ENCODE measurements at places on chromosomes 16 and 17.

GRCh38 chr17:71157297-71157696, 963.5 kb upstream of the SOX9 start:
- DNase-seq, result no peak

GRCh38 chr17:69448431-69449102, 34.1 kb downstream of the MAP2K6 start:
- no peak for DNase-seq

- no peak for DNase-seq
Observed at GRCh38 chr16:50924759-50925545, 183.1 kb downstream of the CYLD start.

DNA sequence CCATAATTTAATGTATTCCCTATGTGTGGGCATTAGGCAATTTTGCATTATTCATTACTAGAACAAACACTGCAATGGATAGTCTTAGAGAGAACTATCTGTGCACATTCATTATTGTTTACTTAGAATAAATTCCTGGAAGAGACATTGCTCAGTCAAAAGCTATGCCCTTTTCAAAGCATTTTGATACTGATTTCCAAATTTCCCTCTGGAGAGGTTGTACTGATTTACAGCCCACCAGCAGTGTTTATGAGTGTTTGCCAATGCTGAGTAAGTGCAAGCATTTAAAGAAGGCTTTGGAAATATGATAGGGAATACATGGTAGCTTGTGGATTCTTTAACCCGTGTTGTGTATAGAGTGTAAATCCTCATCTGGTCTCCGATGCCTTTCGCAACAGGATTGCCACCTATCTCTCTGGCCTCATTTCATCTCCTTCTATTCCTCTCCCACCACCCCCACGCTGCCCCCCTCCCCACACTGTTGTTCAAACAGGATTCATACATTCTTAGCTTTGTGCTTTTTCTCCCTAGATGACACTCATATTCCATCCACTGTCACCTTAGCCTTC, 33.4 kb upstream of the MMD start:
- DNase-seq, result peak; percentile 98

GRCh38 chr16:15834502-15834901, 22.3 kb downstream of the MYH11 start:
- DNase-seq, result no peak

DNA sequence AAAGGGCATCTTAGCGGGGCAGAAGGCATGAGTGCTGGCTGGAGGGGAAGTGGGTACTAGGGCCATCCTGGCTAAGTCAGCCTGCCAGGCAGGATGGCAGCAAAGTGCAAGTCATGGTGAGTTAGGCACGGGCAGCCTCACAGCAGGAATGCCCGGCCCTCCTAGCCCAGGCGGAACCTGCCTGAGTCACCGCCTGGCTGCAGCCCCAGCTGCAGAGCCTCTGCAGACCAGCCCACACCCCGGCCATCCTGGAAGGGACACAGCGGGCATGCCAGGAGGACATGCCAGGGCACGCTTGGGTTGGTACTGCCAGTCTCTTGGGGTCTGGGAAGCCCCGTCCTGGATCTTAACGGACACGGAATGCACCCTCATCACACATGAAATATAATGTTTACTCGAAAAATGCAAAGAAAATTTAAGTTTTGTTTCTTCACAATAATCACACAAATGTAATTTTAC, 5.0 kb upstream of the ALDH3A1 start:
- DNase-seq, result no peak

DNA sequence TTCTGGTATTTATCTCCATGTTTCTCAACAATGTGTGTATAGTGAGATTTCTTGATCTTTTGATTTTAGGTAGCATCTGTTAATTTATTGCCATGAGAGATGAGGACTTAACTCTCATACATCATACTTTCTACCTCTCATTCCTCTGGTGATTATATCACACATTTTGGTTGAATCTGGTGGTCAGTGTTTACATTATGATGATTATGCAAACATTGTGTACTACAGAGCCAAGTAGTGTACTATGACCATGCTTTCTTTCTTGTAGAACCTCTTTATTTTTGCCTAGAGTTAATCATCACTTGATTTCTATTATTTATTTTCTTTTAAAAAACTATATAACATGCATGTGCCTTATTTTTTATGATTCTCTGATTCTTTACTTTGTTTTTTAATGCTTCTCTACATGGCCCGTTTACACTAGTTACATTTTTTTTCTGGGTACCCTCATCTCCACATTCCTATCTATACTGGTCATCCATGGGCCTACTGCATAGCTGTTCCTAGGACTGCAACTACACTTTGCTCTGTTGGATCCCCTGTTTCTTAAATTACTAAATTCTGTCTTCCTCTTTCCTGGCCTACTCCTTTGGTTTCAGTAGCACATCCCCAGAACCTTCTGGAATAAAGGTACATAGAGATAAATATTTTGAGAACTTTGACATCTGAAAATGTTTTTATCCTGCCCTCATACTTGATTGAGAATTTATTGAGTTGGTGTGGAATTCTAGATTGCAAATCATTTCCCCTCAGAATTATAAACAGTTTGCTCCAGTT, 63.0 kb upstream of the LRRC37A3 start:
- no peak for DNase-seq

GRCh38 chr17:21004016-21004930, 38.5 kb downstream of the USP22 start:
- DNase-seq, result no peak

DNA sequence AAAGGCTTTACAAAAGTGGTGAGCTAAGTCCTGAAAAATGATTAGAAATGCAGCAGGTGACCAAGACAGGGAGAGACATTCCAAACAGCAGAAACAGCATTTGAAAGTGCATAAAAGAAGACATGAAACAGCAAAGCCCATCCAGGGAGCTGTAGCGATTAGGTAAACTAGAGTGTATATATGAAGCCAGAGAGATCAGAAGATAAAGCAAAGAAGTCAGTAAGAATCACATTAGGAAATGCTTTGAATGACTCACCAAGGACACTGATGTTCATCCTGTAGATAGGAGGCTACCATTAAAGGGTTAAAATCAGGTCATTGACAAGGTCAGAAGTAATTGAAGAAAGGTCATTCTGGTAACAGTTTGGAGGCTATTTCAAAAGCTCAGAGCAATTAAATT, 27.6 kb upstream of the VAT1L start:
- DNase-seq, result peak; percentile 80

DNA sequence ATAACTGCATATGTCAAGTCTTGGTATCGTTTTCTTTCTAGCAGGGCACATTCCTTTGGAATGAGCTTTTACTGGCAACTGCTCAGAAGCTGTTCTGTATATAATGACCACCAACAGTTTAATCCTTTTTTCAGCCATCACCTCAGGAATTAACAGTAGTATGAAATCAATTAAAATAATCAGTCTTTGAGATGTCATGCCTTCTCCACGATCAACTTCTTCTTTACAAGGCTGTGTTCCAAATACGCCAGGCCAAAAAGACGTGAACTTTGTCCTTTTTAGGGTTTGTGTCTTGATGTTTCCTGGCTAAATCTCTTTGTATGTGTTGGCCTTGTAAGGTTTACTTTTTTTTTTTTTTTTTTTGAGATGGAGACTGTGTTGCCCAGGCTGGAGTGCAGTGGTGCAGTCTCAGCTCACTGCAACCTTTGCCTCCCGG, 54.9 kb downstream of the ABCC1 start:
- DNase-seq, result peak; percentile 87

GRCh38 chr16:9134306-9134705, 42.9 kb downstream of the HAPSTR1 start:
- DNase-seq, result no peak

DNA sequence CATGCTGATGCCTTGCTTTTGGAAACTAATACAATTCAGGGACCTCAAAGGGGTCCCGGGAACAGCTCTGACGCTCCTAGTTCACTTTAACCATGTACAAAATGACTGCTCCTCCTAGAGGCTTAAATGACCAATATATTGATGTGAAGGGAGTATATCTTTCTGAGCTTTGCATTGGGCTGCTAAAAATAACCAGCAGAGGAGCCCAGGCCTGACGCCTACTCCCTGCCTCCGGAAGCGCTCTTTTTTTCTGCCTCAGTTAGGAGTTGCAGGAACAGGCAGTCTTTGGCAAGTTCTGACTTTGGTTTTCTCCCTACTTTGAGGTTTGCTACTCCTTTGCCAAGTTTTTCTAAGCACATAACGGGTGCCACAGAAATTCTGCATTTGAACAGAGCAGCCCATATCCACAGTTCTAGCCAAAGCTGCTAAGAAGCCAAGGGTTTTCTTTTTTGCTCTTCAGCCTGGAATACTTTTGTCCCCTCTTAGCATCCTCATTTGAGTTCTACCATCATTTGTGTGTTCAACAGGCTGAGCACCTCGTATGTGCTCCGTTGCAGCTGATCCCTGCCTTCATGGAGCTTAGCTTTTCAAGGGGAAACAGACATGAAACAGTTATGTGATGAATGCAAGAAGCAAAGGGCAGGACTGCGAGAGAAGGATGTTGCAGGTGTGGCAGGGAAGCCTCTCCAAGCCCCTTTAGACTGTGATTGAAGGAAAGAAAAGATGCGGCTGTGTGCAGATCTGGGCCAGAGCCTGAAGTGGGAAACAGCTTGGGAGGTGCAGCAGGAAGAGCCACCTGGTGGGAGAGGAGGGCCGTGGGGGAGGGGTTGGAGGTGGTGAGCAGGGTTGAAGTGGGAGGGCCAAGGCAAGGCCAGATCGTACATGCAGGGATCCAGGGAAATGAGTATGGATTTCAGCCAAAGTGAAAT, 2.8 kb upstream of the NAGPA start:
- DNase-seq, result no peak

GRCh38 chr17:36857698-36858097, 79.6 kb upstream of the LHX1 start:
- no peak for DNase-seq

GRCh38 chr16:228151-228851, 948 bp downstream of the LUC7L start:
- DNase-seq, result peak; percentile 23

DNA sequence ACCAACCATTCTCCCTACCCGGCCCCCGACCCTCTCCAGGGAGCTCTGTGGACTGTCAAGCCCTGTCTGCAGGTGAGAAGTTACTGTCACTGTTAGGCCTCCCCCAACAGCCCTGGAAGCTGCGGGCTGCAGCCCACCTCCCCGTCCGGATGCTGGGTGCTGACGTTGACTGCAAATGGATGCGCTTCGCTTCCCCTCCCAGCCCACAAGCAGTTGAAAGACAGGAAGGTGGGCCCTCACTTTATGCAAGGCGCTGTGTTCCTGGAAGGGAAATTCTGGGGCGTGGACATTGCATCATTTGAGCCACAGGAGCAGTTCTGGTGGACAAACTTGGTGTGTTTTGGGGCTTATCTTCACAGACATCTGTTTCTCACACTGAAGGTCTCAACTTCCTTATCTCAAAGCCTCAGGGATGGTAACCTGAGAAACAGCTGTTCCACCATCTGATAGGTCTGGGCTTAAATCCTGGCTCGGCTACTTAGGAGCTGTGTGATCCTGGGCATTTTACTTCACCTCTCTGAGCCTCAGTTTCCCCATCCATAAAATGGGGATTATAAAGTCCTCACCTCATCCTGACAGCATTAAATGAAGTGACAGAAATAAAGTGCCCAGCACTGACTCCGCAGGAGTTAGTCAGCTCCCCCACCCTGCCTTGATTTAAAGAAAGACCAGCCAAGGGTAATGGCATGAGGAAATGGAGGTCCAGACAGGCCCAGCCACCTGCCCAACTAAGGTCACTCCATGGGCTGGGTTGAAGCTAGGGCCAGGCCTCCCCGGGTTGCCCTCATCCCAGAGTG, 4.6 kb upstream of the DRC7 start:
- DNase-seq, result no peak

- DNase-seq, result no peak
Observed at GRCh38 chr16:14569213-14569612, 60.8 kb downstream of the PARN start.

GRCh38 chr16:47571711-47572110, 110.6 kb downstream of the PHKB start:
- DNase-seq, result no peak

DNA sequence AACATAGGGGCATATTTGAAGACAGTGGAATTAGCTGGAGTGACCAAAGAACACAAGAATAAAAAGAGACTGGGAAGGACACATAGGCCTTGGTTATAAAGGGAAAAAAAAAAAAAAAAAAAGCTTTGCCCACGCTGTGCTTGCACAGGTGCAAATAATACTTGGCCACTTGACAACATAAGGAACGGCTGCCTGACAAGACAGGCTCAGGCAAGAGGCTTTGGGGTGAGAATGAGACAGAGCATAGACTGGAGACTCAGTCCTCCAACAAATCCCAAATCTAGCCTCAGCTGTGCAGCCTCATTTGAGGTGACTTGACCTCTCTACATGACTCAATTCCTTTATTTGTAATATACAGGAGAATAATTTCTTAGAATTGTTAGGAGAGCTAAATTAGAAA, 332.8 kb upstream of the DYNLRB2 start:
- DNase-seq, result no peak

GRCh38 chr17:64259922-64260321, 3.1 kb downstream of the TEX2 start:
- peak; percentile 81 for DNase-seq

DNA sequence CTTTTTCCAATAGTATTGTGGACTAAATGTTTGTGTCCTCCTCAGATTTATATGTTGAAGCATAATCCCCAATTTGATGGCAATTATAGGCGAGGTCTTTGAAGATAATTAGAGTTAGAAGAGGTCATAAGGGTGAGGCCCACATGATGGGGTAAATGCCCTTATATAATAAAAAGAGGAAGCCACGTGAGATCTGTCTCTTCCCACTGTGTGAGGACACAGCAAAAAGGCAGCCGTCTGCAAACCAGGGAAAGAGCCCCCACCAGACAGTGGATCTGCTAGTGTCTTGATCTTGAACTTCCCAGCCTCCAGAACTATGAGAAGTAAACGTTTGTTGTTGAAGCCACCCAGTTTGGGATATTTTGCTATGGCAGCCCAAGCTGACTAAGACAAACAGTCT, 76.0 kb downstream of the LYRM1 start:
- DNase-seq, result no peak

- no peak for DNase-seq
Observed at GRCh38 chr17:53819956-53820355, 2.8 kb upstream of the KIF2B start.

DNA sequence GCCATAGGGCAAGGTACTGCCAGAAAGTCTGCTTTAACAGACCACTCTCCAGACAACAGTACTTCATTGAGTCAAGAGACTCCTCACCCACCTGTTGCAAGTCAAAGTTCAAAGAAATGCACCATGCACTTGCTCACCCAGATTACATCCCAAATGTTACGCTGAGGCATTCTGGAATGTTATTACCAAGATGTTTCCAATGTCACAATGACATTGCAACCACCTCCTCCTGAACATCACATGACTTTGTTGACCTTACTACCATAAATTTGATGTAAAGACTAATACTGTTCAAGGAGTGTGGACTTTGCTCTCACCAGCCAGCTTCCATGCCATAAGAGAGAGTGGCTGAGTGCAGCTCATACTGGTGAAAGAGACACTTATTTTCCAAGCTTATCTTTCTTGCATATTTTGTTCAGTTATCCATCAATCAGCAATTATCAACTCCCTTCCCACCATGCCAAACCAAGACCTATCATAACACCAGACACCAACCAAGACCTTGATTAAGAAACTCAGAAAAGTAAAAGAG, 58.5 kb upstream of the BCAR1 start:
- DNase-seq, result no peak

DNA sequence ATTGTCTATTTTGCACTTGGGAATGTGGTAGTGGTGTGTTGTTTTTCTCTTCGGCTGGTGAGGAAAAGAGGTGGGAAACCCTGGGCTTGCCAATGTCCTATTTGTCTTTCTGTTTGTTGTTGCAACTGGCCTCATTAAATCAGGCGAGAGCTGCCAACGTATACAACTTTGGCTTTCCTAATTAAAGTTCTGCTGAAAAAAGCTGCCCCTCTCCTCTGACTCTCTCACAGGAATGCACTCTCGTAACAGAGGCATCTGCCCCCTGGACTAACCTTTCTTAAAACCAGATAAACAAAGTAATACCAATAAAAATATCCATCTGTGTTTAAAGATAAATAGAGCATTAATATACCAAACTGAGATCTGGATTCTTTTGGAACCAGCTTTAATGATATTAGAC, 7.8 kb downstream of the CDRT15 start:
- DNase-seq, result peak; percentile 97
